NCI-H1105 (cell line): ENCODE measurements at places on chromosomes 11 and 22.

DNA sequence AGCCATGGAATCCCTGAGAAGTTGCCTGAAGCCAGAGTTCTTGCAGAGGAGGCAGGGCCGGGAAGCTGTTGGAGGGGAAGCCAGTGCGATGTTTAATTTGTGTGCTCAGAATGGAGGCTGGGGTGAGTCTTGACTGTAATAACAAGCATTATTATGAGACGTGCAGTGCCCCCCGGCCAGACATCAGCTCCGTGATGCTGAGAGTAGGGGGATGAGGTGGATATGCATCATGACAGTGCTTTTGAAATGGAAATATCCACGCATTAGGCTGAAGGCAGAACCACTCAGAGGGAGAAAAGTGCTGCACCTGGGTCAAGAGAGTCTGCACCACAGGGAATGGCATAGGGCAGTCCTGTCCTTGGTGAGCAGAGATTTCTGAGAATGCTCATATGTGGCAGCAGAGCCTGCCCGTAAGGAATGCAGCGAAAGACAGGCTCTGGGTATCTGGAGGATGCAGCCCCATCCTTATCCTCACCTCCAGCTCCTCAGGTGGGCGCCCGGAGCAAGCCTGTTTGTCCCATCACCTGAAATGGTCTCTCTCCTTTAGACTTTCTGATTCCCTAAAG, 37.6 kb upstream of the SEZ6L start:
- no peak for DNase-seq

GRCh38 chr11:23673366-23673765, 813.1 kb upstream of the CCDC179 start:
- DNase-seq: no peak

DNA sequence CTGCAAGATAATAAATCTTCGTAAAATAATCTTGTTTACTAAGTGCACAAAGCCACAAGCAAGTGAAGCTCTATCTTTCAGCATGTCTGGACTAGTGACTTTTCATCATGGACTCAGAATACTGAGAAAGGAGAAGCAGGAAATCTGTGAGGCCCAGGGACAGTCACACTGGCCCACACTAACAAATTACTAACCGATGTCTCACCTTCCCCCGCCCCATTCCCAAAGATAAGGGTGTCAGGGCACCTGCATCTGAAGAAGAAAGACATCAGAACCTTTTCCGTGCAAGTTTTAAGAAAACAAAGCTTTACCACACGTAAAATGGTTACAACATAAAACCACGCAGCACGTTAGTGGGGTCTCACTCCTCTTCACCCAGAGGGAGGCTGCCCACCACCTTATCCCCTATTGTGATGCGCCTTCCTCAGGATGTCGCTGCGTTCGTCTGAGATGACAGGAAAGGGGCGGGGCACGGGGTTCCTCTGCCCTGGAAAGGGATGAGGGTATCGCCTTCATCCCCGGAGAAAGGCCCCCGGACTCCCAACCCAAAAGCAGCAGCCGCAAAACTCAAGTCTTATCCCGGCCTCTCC, 616 bp downstream of the BTBD10 start:
- DNase-seq: peak; percentile 50

GRCh38 chr11:129446572-129446971, 70.9 kb downstream of the BARX2 start:
- DNase-seq: no peak

DNA sequence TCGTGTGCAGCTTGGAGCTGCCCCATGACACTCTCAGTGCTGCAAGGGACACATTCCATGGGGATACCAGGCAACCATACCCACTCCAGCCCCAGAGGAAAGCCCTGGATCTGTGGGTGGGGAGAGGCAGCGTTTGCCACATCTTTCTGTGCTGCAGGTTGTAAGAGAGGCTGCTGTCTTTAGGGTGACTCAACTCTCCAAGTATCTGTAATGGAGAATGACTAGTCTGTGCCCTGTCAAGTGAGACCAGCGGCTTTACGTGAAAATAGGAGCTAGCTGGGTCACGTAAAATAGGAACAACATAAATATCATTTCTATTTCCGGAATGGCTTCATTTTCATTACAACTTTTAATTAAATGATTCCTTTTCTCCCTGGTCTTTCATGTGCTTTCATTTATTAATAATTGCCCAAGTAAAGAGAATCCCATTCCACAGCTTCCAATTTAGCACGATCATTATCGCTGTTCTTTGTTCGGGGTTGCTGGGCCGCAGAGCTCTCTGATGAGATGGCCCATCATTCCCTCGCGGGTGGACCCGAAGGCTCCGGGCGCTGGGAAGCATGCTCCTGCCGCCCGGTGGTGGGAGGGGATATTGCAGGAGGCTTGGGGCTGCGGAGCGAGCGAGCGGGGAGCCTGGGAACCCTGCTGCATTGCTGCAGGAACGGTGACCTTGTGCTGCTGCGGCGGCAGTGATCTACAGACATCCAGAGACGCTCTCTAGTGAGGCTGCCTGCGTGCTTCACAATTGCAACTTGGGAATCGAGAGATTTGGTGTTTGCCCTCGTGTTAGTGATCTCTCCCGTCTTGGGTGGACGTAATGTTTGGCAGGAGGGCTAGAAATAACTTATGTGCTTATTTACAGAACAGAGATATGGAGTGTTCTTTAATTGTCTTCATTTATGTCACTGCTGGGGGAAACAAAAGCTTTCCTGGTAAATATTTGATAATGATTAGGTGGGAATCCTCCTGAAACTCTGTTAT, 10.6 kb downstream of the SLC6A5 start:
- DNase-seq: peak; percentile 92

- DNase-seq: no peak
Measured at GRCh38 chr11:128841461-128842072, 25.5 kb downstream of the KCNJ1 start.

- DNase-seq: no peak
Measured at GRCh38 chr11:109426442-109427240, 4.7 kb downstream of the C11orf87 start.
